ENCODE measurements at places on chromosomes 6 and 20. TPM values are rescaled to one million over a fixed set of nuclear protein-coding genes. Genes with fewer than 3 reads are reported as not detected.

DNA sequence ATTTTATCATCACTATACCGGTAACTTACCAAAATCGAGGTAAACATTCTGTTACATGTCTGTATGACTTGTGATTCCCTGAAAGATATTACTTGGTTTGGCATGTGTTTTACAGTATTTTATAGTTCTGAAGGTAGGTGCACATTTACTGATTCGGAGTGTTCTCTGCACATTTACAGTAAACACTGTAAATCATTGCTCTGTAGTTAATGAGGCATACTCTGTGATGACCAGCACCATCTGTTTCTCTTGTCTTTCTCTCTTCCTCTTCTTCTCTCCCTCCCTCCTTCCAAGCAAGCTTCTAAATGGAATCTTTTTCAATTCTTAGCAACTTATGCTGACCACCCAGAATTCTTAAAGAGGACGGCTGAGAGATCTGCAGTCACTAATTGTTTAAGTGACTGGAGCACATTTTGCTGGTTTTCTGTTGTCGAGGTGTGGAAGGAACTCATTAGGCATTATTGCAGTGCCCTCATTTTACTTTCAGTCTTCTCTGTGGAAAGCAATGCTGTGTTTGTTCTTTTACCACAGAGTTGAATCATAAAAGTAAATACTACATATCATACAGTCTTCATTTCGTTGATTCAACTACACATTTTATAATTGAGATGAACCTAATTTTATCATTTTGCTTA lies 126.5 kb downstream of the UTRN start:
- DNase-seq, result peak; percentile 38

PRICKLE4 gene
- total RNA-seq, result 0.26 TPM

KIF25 gene
- 0.26 TPM for total RNA-seq

DNA sequence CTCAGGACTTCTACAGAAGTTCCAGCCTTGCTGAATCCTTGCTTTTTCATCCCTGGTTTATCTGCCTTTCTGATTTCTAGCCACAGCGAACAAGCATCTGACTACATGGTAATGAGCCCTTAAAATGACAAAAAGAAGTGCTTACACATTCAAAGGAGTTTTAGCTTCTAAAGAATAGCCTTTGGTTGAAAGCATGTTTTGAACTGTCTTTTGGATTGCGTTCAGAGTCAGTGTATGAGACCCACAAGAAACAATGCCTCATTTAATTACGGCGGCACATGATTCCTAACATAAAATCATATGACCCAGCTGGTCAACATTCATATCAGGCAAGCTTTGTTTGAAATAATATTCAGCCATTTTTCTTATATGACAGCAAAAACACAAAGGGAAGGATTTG lies 784.2 kb downstream of the KIF16B start:
- DNase-seq, result no peak

DNA sequence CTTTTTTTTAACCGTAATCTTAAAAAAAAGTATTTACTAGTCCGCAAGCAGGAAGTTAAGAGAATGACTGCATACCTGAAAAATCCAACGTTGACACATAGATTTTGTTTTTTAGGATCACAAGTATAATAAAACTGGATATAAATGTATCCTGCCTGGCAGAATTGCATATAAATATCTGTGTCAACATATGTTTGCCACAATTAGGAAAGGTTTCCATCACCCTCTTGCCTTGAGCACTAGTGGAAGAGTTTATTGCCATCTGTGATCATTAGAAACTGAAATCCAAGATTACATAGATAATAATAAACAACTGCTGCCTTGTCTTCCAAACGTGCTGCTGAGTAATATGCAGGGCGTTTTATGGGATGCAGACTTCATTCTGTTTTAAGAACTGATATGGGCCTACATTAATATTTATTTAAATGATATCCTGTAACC lies 27.9 kb downstream of the PLEKHG1 start:
- DNase-seq, result peak; percentile 62
